ENCODE measurements at places on chromosomes 7 and 10.

DNA sequence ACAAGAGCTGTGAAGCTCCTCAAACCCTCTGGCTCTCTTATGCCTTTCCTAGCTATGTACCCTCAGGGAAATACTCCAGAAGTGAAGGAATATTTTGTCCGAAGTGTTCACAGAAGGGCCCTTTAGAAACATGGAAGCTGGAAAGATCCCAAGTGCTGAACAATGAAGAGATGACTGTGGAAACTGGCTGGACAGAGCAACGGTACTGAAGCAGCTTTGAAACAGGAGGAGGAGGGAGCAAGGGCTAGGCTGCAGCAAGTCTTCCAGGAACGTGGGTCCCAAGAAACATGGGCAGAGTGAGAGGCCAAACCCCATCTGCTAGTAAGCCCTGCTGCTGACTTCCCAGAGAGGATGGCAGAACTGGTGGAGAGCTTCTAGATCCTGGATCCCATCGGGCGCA lies 3.0 kb upstream of the PSAP start:
- DNase-seq = no peak

DNA sequence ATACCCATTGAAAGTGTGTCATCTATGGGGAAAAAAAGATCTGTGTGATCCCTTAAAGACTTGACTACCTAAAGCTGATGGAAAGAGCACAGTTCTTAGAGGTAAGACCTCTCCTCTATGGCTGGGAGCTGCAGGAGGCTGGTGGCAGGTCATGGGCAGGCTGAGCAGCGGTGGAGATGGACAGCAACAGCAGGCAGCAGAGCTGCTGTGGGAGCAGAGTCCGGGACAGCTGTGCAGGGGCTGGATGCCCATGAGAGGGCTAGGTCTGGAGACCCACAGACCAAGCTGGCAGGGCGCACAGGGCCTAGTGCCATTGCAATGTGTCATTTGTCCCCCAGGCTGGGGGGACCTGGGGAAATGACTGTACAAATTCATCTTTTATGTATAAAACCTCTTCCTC lies 13.4 kb upstream of the EPHA1 start:
- no peak for DNase-seq

- no peak for DNase-seq
Measured at GRCh38 chr7:52726493-52726892, 308.9 kb upstream of the POM121L12 start.

DNA sequence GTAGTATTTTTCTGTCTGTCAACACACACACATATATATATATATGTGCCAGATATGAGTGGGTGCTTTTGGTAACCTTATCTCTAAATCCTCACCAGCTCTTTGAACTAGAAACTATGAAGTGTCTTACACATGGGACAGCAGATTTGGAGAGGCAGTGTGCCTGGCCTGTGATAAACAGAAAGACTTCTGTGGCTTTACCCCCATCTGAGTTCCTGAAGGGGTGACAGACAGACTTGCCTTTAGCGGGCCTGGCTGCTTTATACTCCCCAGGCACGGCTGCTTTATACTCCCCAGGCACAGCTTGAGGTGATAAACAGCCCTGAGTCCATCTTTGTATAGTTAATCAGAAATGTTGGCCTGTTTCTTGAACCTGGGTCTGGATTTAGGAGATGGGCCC lies 5.6 kb downstream of the BAG3 start:
- DNase-seq = no peak

DNA sequence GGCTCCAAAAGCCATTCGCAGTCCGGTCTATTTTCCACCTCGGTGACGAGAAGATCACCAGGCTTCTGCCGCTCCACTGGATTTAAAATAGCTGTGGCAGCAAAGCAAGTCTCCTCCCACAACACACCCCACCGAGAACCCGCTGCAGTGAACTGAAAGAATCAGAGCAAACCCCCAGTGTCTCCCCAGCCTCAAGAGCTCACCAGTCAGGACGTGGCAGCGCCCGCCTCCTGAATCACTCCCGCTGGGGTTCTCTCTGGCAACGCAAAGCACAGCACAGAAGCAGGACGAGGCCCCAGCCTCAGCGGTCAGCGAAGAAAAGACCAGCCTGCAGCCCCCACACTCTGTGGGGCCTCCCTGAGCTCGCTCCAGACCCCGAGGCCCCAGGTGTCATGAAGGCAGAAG lies 126.1 kb upstream of the PPP2R2D start:
- no peak for DNase-seq

DNA sequence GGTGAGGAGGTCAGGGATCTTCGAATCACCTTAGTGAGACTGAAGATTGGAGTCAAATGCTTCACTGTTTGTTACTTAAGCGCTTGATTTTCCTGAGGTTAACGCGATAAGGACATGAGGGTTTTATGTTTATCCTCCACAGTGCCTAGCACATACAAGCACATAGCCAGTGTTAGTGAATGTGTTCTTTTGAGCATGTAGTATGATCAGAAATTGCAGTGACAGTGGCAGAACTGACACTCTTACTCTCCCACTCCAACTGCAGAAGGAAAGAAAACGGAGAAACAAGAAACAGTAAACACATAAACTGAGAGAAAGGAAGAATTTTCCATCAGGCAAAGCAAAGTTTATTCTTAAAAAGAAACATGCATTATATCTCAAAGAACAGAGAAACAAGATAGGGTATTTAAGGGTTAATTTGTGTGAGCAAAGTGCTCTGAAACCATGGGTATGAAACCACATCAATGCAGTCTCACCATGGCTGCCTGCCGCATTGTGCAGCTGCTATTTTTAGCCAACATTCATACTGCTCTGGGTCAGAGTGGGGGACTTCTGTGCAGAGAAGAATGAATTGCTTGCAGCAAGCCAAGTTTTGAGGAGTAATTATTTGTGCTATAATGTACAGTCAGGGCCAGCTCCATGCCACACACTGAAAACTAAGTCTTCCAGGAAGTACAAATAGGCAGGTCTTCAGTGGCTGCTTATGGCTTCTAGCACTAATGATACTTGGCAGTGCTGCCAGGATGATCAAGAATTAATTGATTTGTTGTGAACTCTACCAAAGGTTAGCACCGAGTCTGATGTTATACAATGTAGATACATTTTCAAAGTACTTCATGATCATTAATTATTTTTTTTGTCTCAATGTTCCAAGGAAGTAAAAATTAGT lies 152.0 kb downstream of the MACC1 start:
- DNase-seq = no peak

DNA sequence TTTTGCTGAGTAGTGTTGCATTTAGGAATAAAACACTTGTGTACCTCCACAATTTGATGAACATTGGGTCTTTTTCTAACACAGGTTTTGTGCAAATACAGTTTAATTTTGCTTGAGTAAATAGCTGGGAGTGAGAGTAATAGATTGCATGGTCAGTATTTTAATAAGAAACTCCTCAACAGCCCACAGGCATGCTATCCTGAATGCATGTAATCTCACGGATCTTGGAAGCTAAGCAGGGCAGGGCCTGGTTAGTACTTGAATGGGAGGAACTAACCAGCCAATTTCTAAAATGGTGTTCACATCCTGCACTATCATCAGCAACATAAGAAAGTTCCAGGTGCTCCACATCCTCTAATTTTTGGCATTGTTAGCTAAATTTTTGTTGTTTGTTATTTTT lies 685.4 kb upstream of the MBL2 start:
- no peak for DNase-seq

- DNase-seq = no peak
Measured at GRCh38 chr10:86349474-86349873, 17.1 kb downstream of the GRID1 start.

All from NCI-H1694 treated with DMSO at 0.1 percent for 48 hours (cell line).